Parietal lobe (tissue), 2 donors: ENCODE measurements at places on chromosomes 13 and 19. TPM values are rescaled to one million over a fixed set of nuclear protein-coding genes. Genes with fewer than 3 reads are reported as not detected.

GDF15 gene
- total RNA-seq: 0.63 TPM

IL12RB1 gene
- not detected for total RNA-seq

NANOS2 gene
- total RNA-seq: not detected

NXNL1 gene
- total RNA-seq: not detected

FCAR gene
- total RNA-seq: not detected

KIR2DL4 gene
- not detected for total RNA-seq

LMO7 gene
- total RNA-seq: 275 TPM

RFPL4AL1 gene
- not detected for total RNA-seq

OR4F17 gene
- total RNA-seq: not detected

SMARCA4 gene
- total RNA-seq: 187 TPM

MYO1F gene
- total RNA-seq: 1.6 TPM
